ENCODE measurements at places on chromosomes 11 and 22.

DNA sequence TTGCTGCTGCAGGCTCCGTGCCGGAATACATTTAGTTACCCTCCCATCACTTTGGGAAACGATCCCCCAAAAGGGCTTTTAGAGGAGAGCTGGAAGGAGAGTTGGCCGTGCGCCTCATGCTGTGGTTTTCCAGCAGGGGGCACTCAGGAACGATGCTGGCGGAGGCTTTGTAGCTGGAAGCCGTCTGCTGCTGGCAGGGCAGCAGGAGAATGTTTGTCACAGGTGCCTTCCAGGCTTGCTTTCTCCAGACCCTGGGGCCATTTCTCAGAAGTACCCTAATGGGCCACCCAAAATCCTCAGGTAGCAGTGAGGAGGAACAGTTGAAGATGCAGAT is 30.0 kb upstream of the CABP7 start:
- peak; percentile 70 for DNase-seq

DNA sequence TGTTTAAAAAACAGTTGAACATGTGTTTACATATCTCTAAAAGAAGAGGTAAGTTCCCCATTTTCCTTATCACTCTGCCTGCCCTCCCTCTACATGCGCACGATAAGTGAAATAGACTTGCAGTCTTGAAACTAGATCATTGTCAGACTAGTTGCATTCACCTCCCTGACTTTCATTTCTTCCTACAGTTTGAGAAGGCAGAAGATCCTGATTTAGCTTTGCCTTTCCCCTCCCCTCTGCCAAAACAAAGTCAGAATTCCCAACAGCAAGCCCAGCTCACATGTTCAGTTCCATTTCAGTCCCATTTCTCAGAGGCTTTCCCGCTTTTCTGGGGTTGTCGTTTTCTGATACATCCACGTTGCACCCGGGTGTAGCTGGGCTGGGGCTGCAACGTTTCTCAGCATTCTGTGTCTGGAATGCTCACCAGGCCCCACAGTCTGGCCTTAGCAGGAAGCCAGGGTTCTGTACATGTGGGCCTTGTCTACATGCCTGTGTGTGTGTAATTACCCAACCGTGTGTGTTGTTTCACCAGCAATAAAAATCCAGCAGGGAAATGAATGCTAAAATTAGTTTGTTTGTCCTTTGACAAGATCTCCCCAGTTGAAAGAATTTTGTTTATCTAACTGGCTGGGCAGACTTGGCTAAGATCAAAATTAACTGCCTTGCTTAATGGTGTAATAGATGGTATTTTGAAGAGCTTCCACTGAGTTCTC is 179.2 kb downstream of the DBX1 start:
- DNase-seq, result no peak

- no peak for DNase-seq
Observed at GRCh38 chr22:27873472-27873871, 45.6 kb downstream of the PITPNB start.

DNA sequence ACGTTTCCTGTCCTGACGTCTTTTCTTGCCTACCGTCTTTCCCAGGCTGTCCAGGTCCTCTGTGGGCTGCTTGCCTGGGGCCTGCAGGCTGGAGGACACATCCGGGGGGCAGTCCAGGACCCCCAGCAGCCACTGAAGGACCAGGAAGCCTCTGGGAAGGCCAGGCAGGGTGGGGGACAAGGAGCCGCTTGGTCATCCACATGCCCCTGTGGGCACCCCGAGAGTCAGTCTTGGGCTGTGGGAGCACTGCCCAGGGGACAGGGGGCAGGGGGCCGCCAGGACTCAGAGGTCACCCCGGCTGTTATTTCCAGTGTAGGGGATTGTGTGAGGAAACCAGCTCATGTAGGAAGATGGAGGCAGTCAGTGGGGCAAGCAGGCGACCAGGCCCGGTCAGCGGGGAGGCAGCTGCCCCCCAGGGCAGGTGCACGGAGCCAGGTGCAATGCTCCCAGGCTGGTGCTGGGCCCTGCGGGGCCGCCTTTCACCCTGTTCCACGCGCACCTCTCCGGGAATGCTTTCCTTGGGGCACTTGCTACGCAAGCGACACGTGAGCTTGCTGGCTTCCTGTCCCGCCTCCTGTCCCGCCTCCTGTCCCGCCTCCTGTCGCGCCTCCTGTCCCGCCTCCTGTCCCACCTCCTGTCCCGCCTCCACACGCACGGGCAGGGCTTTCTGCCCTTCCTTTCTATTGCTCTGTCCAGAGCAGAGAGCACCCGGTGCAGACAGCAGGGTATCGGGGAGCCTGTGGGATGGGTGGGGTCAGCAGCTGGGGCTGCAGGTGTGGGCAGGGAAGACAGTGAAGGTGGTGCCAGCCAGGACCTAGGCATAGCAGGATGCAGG is 39.5 kb downstream of the MUC5B start:
- DNase-seq, result peak; percentile 95

- peak; percentile 79 for DNase-seq
Observed at GRCh38 chr22:23113067-23113846, 28.5 kb downstream of the RSPH14 start.

- no peak for DNase-seq
Observed at GRCh38 chr11:69520186-69520916, 38.9 kb downstream of the LINC01488 start.

GRCh38 chr22:44938886-44939285 is 70.9 kb downstream of the PHF21B start:
- no peak for DNase-seq

DNA sequence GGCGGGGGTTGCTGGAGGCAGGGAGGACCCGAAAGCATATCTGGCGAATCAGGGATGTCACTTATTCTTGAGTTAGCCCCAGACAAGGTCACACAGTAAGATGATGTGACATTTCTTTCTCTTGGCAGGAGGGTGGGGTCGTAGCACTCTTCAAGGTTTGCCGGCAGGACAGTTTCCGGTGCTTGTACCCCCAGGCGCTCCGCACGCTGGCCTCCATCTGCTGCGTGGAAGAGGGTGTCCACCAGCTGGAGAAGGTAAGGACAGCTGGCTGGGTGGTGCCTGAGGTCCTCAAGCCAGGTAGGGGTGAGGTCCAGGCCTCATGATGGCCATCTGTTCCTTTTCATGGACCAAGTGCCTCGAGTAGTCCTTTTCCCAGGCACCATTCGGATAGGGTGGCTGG is 86.0 kb downstream of the INSC start:
- no peak for DNase-seq

GRCh38 chr11:92766698-92767097 is 202.8 kb upstream of the MTNR1B start:
- no peak for DNase-seq

- DNase-seq, result no peak
Observed at GRCh38 chr11:41536021-41536568, 76.6 kb upstream of the LRRC4C start.

DNA sequence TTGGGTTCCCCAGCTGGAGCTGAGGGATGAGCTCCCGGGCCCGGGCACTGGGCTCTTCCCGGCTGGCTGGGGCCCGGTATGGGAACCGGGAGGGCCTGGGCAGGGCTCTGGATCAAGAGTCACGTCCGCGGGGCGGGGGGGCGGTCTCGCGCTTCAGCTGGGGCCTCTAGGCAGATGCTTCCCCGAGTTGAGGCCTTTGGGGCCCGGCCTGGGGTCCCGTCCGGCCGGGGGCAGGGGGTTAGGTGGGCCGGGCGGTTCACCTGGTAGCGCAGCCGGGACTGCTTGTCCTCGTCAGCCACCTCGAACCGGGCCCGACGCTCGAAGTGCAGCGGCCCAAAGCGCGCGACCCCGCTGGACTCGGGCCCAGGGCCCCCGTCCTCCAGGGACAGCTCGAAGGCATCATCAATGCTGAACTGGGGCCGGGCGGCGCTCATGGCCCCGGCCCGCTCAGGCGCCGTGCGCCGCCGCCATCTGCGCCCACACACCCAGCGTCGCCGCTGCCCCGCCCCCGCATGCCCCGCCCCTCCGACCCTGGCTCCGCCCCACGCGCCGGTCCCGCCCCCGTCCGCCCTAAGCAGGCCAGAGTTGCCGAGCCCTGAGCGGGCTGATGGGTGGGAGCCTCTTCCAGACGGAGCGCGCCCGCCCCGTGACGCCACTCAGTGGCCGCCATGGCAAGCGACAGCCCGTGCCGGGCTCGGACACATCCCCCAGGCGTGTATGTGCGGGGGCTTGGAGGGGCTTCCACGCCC is at the start of gene TMEM134:
TSS of gene TMEM134 (minus strand) at position 493 of the 749 bp plus-strand sequence. CDS start at position 434, 59 bp downstream.
- peak; percentile 96 for DNase-seq

- DNase-seq, result no peak
Observed at GRCh38 chr11:47351156-47352126, 1.1 kb downstream of the MYBPC3 start.

GRCh38 chr11:875769-876301 is 33.2 kb downstream of the TSPAN4 start:
- DNase-seq, result no peak

DNA sequence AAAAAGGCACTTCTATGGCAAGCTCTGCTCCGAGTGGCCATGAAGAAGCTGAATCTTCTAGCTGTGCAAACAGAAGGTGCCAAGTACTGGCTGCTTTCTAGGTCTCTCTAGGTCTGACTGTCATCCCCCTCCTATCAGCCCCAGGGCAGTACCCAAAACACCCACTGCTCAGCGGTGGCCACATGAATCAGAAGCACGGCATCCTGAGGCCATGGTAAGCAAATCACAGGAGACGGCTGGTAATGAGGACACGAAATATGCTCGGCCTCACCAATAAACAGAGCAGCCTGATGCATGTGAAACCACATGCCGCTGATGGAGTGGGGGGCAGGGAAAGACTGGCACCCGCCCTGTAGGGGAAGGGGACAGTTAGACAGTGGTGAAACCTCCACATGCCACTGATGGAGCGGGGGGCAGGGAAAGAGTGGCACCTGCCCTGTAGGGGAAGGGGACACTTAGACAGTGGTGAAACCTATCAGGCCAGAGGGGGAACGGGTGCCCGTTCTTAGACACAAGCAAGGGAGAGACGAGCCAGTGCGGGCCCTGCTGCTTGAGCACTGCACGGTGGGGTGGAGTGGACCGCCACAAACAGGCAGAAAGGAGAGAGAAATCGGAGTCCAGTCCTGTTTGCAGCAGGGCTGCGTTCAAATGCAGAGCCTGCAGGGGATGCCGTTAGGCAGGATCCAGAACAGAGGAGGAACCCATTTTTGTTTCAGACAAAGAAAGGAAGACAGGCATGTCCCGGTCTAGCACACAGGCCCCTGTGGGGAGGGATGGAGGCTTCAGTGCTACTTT is 29.9 kb upstream of the MOB2 start:
- DNase-seq, result no peak

- DNase-seq, result no peak
Observed at GRCh38 chr22:50581031-50581949, 1.4 kb downstream of the CHKB start.

DNA sequence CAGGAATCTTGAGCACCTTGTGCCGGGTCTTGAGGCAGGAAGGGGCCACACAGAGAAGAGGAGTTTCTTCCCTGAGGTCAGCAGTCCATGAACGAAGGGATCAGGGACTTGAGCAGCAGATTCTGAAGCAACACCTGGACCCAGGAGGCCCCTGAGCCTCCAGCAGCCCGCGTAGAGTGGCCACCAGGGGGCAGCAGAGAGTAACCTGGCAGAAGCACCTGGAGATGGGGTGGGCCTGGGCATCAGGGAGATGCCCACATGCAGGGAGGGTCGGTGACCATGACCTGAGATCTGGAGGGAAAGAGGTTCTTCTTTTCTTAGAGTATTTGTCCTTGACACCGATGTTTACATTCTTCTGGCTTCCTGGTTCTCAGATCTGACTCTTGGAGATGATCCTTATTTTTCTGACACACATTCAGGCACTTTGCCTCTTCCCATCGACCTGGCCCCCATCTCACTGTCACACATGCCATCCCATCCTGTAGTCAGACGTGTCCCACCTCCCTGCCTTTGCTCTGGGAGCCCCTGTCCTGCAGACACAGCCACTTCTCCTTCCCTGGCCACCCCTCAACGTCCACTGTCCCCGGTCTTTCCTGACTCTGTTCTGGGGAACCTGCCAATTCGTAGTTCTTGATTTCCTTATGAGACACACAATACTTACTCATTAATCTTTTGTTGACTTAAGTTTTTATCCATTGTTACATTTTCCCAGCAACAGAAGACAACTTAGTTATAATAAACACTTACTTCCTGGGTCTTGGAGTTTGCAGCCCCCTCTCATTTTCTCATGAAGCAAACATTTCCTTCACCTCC is 66.5 kb downstream of the GGTLC2 start:
- peak; percentile 56 for DNase-seq

GRCh38 chr11:1049911-1050580 is 13.5 kb upstream of the MUC6 start:
- DNase-seq, result peak; percentile 17

DNA sequence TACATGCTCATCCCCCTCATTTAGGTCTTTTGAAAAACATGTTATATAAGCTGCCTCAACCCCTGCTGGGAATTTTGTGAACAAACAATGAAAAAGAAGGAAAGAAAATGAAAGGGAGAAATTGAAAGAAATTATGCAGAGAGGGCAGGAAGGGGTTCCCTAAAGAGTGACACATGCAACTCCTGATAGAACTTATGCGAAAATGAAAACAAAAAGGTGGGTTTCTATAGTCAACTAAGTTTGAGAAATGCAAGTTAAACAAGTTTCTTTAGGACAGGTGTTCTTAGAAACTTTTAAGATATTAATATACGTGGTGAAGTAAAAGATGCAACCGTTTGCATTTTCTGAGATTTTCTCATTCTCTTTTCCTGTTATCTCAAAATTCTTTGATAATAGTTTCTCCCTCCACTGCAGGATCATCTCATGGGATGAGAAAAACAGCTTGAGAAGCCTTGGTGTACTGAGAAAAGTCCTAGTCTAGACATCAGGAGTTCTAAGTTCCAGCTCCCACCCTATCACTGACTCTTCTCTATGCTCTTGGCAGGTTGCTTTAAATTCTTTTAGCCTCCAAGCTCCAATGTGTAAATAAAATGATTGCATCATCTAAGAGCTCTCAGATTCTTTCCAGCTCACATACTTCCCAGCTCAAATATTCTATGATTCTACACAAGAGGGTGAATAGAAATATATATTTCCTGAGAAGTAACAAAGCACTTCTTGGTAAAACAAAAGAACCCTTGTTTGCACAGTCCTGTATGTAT is 109.2 kb downstream of the FAM76B start:
- no peak for DNase-seq

DNA sequence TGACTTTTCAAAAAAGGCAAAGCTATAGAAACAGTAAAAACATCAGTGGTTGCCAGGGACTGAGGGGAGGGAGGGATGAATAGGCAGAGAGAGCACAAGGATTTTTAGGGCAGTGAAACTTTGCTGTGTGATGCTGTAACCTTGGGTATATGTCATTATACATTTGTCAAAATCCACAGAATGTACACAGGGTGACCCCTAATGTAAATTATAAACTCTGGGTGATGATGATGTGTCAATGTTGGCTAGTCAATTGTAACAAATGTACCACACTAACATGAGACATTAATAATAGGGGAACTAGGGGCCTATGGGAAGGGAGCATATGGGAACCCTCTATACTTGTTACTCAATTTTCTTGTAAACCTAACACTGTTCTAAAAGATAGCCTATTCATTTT is 24.8 kb downstream of the RIBC2 start:
- DNase-seq, result no peak

Measured in femur (tissue), 1 donor.